Gastrocnemius medialis (tissue), 4 donors: ENCODE measurements at places on chromosomes 2 and 18.

DNA sequence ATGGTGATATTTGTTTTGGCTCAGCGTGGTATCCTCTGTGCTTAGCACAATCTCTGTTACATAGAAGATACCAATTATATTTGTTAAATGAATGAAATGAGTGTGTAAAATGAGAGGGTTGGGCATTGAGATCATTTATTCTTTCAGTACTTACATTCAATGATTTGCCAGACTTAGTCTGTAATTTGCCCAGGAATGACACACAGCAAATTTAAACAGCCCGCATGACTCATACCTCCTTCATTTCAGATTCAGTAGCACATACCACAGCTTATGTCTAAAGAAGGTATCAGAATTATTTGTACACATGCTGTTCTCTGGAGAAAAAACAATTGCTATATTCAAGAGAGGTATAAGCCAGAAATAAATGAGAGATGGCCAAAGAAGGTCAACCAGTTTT, 37.0 kb downstream of the KLHL14 start:
- no peak for DNase-seq

DNA sequence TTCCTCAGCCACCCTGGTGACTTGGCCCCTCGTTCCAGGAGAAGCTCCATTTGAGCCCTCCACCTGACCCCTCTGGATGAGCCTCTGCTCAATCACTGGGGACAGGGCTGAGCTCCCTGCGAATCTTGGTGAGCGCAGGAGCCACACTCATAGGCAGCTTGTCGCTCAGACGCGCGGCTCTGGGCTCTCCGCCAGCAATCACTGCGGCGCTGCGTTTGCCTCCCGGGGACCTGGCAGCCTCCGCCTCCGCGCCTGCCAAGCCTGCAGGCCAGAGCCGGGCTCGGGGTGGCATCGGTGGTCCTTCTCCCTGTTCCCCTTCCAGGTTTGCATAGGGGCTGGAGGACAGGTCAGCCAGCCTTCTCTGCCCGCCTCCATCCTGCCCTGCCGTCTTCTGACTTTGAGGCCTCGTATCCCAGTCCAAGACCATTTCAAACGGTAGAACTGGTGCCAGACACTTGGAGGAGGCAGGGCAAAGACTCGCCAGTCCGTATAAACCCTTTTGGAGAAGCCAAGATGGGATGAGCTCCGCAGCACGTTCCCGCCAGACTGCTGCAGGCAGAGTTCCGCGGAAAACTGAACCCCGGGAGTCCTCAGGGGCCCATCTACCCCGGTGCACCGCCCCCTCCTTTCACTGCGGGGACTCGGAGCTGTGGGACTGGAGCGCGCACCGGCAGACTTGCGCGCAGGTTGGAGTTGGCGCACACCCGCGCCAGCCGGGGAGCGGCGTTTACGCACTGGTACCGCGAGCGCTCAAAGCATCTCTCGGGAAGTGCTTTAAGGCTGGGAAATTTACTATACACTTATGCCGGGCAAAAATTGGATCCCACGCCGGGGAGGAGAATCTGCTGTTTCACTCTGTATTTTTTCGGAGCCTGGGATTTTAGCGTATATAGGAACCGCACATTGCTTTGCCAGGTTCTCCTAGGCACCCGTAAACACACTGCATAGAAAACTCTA, 1.1 kb upstream of the TACR1 start:
- no peak for DNase-seq

DNA sequence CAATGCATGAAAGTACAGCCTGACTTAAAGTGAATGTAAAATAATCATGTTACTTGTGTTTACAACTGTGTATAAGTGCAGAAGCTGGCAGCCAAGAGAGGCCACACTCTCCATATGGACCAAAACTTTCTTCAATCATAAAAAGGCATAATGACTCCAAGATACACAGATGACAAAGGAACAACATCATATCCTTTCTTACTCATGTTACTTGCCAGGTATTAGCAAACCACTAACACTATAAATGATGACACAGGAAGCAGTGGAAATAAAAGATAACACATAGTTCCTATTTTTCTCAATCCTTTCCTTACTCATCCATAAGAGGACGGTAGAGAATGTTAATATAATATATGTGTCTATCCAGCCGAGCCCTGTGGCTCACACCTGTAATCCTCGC, 400.0 kb upstream of the CDH2 start:
- no peak for DNase-seq

- DNase-seq: no peak
These were observed 1.3 kb downstream of the FOXI3 start for GRCh38 chr2:88450925-88451810.

DNA sequence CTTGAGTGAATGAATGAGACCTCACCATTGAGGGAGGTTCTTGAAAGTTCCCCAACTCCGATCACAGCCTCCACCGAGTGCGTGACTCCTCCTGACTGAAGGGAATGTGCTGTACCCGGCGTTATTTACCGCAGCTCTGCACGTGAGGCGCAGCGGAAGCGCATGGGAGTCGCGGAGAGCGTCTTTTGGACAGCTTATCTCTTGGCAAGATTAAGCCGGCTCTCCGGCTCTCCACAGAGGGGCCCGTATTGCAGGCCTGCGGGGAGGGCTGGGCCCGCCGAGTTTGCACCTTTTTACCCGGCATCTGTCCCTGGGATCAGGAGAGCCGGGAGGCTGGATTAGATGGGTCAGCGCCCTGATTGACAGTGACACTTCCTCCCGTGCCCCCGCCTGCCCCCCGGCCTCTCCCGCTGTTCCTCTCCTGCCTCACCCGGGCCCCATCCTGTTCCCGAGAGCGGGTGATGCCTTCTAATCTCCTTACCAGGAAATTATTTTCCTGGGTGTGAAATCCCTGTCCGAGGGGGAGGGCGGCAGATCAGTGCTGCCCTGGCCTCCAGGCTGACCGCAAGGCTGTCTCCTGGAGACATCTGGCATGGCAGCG, 176.3 kb downstream of the INHBB start:
- DNase-seq: no peak

- DNase-seq: no peak
These were observed 55.1 kb upstream of the MAP4K3 start for GRCh38 chr2:39492095-39492590.
